ENCODE measurements at places on chromosomes 1 and 21.
A peak's percentile ranks its signal among the peaks of the same experiment; 100 is the strongest.

GRCh38 chr1:23578311-23578996, 19.2 kb upstream of the ID3 start:
- DNase-seq: no peak

GRCh38 chr1:67824766-67825165, 8.5 kb downstream of the GNG12 start:
- DNase-seq: peak; percentile 71

DNA sequence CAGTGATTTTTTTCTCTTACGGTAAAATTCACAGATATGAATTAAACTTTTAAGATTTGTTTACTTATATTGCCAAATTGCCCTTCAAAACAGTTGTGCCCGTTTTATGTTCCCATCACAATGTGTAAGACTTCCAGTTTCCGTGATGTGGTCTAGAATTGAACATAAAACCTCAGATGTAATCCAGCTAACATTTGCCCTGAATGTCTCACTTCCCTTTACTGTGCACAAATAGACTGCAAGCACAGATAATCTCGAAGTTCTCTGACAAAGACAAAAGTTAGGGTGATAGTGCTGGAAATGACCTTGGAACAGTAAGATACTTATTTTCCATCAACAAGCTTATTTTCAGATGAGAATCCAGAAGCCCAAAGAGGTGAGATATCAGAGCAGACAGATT, 177.5 kb downstream of the ZZZ3 start:
- DNase-seq: no peak

DNA sequence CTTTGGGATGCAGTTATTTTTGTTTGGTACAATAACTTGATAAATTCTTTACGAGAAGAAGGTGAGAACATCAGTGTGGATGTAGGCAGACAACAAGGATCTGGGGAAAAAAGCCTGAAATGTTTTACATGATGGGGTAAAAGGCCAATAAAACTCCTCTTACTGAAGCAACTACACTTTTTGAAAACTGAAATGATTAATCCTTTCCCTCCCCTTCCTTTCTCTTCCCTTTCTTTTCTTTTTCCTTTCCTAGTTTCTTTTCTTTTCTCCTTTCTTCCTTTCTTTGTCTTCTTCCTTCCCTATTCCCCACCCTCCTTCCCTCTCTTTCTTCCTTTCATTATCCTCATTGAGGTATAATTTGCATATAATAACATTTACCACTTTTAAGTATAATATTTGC, 24.6 kb downstream of the F5 start:
- DNase-seq: no peak

DNA sequence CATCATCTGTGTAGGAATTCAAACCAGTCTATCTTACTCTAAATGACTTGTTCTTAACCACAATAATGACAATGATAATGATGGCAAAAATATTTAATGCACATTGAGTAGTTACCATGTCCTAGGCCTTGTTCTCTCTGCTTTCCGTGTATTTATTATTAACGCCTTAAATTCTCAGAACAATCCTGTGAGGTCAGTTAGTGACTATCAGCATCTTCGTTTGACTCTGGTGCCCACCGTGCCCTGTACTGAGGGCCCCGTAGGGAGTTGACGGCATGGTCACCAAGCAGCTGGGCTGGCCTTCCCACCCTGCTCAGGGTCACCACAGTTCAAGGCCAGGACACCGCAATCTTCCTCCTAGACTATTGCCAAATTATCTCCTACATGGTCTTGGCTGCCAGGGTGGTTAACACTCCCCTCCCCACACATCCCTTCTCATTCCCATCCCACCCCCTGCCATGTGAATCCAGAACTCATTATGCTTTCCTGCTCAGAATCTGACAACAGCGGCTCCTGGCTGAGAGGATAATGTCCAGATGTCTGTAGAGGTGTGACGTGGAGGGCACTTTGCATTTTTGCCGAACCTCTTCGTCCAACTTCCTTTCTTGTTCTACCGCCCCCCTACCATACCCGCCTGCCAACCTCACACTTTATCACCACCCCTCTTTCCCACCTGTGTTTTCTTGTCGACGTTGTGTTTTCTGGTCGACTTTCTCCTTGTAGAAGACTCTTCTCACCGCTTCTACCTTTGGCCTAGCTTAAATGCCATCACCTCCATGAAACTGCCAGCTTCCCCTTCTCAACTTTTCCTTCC, 33.4 kb downstream of the IGFN1 start:
- DNase-seq: no peak

DNA sequence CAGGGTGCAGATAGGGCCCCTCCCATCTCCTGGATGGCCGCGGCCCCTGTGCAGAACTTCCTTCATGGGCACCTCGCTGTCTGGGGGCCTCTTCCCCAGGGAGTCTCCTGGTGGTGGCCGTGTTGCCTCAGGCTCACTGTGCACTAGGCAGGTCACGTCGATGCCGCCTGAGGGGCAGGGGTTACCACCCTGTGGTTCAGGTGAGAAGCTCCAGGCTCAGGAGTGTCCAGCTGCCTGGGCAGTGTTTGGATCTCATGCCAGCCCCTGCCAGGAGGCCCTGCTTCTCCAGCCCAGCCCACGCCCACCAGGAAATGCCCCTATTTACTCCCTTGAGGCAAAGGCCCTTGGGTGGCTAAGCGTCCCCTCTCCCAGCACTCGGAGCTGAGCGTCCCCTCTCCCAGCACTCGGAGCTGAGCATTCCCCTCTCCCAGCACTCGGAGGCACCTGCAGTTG, 2.1 kb downstream of the ITGB2 start:
- no peak for DNase-seq

GRCh38 chr21:45356251-45356650, 48.7 kb upstream of the COL18A1 start:
- no peak for DNase-seq

- no peak for DNase-seq
These were observed 19.2 kb upstream of the CD1D start for GRCh38 chr1:158161446-158161845.

- DNase-seq: no peak
These were observed 37.8 kb upstream of the PRELP start for GRCh38 chr1:203437696-203438315.

DNA sequence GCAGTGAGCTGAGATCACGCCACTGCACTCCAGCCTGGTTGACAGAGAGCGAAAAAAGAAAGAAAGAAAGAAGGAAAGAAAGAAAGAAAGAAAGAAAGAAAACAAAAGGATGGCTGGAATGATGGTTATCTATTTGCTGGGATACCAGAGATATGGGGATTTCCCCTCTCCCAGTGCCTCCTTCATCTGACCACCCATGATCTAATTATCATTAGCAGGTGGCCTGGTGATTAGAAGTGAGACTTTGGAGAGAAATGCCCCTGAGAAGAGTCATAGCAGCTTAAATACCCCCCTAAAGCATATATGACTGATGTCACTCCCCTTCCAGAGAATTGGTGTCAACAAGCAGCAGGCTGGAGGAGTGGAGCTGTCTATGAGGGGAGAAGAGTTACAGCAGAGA, 1.3 kb upstream of the NPPB start:
- no peak for DNase-seq

- peak; percentile 55 for DNase-seq
These were observed 4.9 kb upstream of the MIIP start for GRCh38 chr1:12014141-12014991.

DNA sequence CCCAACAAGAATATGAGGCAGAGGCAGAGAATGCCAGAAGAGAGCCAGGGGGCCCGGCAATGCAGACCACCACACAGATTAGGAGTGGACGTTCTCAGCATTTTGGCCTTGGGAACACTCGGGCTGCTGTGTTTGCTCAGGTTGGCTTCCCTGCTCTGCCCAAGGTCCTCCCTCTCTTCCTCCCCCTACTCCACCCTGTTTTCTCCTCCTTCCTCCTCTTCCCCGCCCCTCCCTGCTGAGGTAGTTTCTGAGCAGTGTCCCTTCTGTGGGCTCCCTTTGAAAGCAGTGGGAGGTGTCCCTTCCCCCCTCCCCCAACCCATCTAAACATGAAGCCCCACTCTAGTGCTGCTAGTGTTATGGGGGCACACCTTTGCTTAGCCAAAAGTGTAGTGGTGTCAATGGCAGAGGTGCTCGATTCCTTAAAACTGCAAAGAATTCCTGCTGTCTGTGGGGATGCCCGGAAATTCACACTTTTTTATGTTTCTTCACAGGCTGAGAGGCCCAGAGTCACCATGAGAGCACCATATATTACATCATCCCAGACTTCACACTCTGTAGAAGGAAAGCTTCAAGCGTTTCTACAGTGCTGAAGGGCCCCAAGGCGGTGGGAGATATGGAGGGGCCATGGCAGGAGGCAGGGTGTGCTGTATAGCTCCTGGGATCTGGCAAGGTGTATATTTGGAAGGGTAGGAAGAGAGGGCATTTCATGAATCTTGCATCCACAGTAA, at the start of gene HHIPL2:
HHIPL2 (minus strand) TSS at position 161 of the 728 bp plus-strand sequence; CDS start at position 101, 60 bp downstream.
- DNase-seq: no peak
